Renal cortex interstitium (tissue), 15 donors: ENCODE measurements at places on chromosomes 11 and 22. TPM values are rescaled to one million over a fixed set of nuclear protein-coding genes. Genes with fewer than 3 reads are reported as not detected.

Gene RAG2
- polyA plus RNA-seq, result 0.39 TPM

- DNase-seq, result no peak
These were observed 1.5 kb upstream of the KLHDC7B start for GRCh38 chr22:50544078-50544745.

DNA sequence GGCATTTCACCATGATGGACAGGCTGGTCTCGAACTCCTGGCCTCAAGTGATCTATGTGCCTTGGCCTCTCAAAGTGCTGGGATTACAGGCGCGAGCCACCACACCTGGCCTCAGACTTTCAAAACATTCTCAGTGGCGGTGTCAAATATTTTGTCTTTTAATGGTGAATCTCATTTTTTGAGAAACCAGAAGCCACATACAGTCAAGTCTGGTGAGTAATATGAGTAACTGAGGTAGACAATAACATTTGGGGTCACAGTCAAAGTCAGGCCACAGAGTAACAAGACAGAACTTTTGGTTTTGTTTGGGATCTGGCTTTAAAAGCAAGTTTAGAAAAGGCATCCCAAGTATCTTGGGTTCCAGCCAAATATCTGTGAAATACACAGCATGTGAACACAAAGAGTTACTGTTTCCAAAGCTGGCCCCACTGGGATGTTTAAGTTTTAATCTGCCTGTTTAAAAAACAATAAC lies 5.6 kb upstream of the TMA7B start:
- DNase-seq, result peak; percentile 57

DNA sequence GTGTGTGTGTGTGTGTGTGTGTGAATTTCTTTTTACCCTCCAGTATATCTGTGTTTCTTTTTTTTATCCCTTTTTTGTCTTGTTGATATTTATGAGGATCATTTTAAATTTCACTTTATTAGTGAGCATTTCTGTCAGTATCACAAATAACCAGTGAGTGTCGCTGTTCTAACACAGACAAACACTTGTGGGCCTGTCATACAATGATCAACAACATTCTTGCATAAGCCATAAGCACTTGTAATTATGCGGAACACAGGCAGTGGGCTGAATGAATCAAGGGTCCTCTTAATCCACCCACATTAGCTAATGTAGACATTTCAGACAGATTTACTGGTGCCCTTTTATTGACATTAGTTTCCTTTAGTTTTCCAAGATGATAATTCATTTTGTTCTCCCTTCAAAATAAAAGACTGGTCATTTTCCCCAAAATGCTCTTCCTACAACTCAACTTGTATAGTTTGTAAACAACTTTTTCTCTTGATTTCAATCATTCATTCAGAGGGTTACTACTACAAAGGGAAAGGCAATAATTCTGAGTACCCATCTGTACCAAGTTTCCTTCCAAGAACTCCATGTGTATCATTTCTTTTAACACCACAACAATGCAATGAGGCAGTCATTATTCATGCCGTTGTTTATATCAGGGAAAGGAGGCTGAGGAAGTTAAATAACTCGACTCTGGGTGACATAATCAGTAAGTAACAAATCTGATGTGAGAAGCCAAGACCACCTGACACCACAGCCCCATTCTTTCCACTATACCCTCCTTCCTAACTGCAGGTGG lies 34.5 kb upstream of the ANO3 start:
- peak; percentile 51 for DNase-seq

GRCh38 chr11:18390088-18390487 lies 4.3 kb upstream of the LDHA start:
- no peak for DNase-seq

DNA sequence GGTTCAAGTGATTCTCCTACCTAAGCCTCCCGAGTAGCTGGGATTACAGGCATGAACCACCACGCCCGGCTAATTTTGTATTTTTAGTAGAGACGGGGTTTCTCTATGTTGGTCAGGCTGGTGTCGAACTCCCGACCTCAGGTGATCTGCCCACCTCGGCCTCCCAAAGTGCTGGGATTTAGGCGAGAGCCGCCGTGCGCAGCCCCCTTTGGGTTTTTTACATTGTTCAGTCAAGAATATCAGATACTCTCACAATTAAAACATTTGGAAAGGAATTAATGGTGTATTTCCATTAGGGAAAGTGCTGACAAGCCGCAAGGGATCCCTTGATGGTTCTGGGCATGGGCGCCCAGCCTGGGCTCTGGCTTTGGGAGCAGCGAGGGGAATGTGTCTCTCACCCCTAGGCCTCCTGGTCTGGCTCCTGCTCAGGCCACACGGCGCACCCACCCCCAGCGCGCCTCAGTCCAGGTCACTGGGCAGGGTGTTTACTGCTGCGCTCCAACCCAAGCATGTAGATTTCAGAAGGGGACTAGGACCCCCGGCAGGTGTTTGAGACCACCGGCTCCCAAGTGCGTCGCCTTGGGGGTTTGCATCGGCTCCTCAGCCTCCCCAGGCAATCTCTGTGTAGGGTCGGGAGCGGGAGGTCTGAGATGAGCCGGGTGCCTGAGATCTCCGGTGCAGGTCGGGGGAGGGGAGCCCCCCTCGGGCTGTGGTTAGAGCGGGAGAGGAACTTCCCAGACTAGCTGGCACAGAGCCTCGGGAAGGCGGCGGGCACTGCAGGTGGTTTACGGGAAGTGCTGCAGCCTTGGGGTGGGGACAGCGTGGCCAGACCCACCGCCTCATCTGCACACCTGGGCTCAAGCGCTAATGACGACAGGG lies 809 bp upstream of the IRF7 start:
- no peak for DNase-seq

- DNase-seq, result no peak
These were observed 19.2 kb downstream of the GLYATL1 start for GRCh38 chr11:58958500-58958899.

DNA sequence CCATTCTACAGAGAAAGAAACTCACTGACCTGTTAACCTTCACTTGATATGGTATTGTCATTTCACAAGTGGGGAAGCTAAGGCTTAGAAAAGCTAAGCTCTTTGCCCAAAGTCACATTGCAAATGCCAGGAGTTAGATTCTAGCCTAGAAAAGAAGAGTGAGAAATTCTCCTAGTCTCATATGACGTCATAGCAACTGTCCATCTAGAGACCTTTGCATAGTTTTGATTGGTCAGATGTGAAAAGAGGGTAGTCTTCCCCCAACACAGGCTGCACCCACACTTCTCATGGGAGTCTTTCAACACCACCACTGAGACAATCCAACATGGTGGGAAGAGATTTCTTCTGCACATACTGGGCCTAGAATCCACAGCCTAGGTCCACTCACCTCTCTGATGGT lies 197.9 kb downstream of the NTM start:
- DNase-seq, result no peak
